Stimulated activated CD4-positive, alpha-beta T cell treated with anti-CD3 and anti-CD28 coated beads, Interleukin-12 subunit alpha, Interleukin-12 subunit beta, amount 100 ng/mL, for 48 hours (primary cell): ENCODE measurements at places on chromosomes 6 and 20.
A peak's percentile ranks its signal among the peaks of the same experiment; 100 is the strongest.

GRCh38 chr20:1436263-1436662 is 30.4 kb downstream of the NSFL1C start:
- DNase-seq = no peak

DNA sequence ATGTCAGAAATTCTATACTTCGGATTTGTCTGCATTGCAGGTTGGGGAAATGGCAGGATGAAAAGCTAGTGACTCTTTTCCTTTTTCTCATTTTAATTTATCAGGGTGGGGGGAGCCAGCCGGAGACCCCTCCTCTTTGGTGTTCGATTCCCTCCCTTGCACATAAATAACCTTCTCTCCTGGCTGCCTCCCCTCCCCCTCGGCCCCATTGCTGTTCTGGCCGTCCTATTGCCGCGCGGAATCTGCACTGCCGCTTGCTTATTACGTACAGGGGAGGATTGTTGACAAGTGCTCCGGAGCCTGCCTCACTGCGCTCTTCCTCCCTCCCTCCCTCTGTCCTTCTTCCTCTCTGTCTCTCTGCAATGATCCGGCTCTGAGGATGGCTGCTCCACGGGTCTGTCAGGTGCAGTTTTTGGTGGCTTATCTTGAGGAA is 154.7 kb downstream of the JARID2 start:
- DNase-seq = no peak

GRCh38 chr6:15960740-15961634 is 167.9 kb upstream of the MYLIP start:
- no peak for DNase-seq

- no peak for DNase-seq
Measured at GRCh38 chr6:135532559-135532958, 35.0 kb upstream of the AHI1 start.

DNA sequence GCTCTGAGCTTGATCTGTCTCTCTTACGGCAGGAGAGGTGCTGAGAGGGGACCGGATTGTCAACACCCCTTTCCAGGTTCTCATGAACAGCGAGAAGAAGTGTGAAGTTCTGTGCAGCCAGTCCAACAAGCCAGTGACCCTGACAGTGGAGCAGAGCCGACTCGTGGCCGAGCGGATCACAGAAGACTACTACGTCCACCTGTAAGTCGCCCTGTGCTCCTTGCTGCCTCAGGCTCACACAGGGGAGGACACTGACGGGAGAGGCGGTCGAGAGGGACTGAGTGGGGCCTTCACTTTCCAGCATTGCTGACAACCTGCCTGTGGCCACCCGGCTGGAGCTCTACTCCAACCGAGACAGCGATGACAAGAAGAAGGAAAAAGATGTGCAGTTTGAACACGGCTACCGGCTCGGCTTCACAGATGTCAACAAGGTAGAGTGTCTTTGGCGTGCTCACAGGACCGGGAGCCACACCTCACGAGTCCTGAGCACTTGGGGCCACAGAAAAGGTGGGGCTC is 32.0 kb downstream of the TM9SF4 start:
- no peak for DNase-seq

GRCh38 chr6:89874438-89874837 is 19.8 kb upstream of the GJA10 start:
- no peak for DNase-seq

GRCh38 chr6:80932359-80932758 is 820.1 kb downstream of the TENT5A start:
- DNase-seq = no peak

DNA sequence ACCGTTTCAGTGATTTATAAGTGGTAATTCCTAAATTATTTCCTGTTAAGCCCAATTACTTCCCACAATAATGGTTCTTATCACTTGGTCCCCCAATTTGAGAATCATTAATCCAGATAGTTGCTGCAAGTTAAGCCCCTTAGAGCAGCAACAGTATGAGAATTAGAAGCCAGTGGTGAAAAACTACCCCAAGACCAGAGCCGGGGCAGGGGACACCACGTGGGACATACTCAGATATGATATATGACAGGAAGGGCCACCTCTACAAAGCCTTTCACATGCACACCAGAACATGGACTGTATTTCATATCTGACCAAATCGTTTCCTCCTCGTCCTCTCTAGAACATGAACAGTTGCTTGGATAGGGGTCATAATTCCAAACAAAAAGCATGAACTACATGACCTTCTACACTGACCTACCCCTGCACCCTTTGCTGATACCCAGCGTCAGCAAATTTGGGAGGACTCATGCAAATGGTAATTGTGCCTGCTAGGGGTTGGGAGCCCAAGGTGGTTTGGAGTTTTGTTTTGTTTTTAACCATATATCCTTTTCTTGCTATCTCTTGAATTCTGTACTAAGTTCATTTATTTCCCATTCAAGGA is 3.9 kb downstream of the JAG1 start:
- DNase-seq = no peak

DNA sequence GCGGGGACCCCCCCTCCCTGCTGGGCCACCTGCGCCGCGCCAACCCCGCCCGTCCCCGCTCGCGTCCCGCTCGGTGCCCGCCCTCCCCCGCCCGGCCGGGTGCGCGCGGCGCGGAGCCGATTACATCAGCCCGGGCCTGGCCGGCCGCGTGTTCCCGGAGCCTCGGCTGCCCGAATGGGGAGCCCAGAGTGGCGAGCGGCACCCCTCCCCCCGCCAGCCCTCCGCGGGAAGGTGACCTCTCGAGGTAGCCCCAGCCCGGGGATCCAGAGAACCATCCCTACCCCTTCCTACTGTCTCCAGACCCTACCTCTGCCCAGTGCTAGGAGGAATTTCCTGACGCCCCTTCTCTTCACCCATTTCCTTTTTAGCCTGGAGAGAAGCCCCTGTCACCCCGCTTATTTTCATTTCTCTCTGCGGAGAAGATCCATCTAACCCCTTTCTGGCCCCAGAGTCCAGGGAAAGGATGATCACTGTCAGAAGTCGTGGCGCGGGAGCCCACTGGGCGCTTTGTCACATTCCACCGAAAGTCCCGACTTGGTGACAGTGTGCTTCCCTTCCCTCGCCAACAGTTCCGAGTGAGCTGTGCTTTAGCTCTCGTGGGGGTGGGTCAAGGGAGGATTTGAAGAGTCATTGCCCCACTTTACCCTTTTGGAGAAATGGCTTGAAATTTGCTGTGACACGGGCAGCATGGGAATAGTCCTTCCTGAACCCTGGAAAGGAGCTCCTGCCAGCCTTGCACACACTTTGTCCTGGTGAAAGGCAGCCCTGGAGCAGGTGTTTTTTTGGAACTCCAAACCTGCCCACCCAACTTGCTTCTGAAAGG is 2.1 kb downstream of the VEGFA start:
- peak; percentile 70 for DNase-seq

- no peak for DNase-seq
Measured at GRCh38 chr20:4112481-4113421, 97.4 kb upstream of the RNF24 start.
